ENCODE measurements at places on chromosomes 1 and 21.

DNA sequence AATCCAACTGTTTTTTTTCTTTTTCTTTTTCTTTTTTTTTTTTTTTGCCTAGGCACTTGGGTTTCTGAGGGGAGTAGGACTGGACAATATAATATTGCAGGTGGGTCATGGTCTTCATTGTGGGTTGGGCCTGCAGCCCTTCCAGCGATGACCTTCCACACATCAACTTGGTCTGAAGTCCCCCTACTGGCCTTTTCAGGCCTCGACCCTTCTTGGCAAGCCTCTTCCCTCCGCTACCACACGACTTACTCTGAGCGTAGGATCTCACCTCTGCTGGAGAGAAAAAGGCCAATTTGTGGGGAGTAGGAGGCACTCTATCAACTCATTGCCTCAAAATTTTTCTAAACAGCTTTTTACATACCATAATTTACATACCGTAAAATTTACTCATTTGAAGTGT is 51.1 kb upstream of the GRIK3 start:
- no peak overlapping the region for H3K4me3 ChIP-seq
- H3K27me3 ChIP-seq = no peaks in the 10 kb centered on the region
- DNase-seq = no peak
- no peaks in the 10 kb centered on the region for H3K4me1 ChIP-seq
- H3K36me3 ChIP-seq = no peaks in the 10 kb centered on the region
- H3K27ac ChIP-seq = no peak overlapping the region

DNA sequence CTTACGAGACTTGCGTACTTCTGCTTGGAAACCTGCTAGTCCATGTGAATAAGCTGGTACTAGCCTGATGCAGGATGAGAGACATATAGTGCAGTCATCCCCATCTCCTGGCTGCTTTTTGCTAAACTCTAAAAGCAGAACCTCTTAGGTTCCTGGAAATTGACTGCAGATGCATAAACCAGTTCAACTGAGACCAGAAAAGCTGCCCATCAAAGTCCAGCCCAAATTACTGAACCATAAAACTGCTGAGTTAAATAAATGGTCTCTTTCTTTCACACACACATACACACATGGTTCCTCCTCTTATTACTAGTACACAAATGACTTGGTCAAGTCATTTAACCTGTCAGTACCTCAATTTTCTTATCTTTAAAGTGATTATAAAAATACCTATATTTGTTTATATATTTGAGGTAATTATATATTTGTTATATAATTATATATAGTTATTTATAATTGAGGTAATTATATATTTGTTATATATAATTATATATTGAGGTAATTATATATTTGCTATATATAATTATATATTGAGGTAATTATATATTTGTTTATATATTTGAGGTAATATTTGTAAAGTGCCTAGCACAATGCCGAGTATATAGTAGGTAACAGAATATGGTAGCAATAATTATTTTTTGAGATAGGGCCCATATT is 25.2 kb upstream of the RABGAP1L start:
- H3K4me1 ChIP-seq = no peaks in the 10 kb centered on the region
- H3K36me3 ChIP-seq = no peaks in the 10 kb centered on the region
- DNase-seq = no peak

- H3K4me1 ChIP-seq = no peaks in the 10 kb centered on the region
- no peaks in the 10 kb centered on the region for H3K27me3 ChIP-seq
- H3K4me3 ChIP-seq = no peak overlapping the region
- no peaks in the 10 kb centered on the region for H3K36me3 ChIP-seq
- H3K27ac ChIP-seq = no peak overlapping the region
These were observed 182.3 kb downstream of the FCRL5 start for GRCh38 chr1:157369808-157370521.

- H3K27ac ChIP-seq = no peak overlapping the region
- no peaks in the 10 kb centered on the region for H3K36me3 ChIP-seq
- no peaks in the 10 kb centered on the region for H3K4me1 ChIP-seq
- H3K4me3 ChIP-seq = no peak overlapping the region
- DNase-seq = no peak
These were observed 37.8 kb downstream of the PYHIN1 start for GRCh38 chr1:158969166-158969565.

DNA sequence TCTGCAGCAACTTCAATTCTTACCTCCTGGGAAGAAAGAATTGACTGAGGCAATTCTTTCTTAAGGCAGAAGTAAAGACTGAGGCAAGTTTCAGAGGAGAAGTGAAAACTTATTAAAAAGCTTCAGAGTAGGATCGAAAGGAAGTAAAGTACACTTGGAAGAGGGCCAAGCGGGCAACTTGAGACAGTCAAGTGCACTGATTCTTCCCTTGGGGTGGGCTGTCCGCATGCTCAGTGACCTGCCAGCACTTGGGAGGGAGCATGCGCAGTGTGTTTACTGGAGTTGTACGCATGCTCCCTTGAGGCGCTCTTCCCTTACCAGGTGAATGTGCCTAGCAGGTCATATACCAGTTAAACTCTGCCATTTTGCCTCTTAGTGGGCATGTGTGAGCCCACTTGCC is 55.3 kb upstream of the NBPF3 start:
- H3K27me3 ChIP-seq = no peaks in the 10 kb centered on the region
- DNase-seq = no peak
- H3K4me3 ChIP-seq = no peak overlapping the region
- H3K4me1 ChIP-seq = no peaks in the 10 kb centered on the region
- H3K36me3 ChIP-seq = no peaks in the 10 kb centered on the region
- no peak overlapping the region for H3K27ac ChIP-seq

- no peaks in the 10 kb centered on the region for H3K36me3 ChIP-seq
- H3K4me1 ChIP-seq = no peaks in the 10 kb centered on the region
- DNase-seq = no peak
- no peak overlapping the region for H3K4me3 ChIP-seq
- no peak overlapping the region for H3K27ac ChIP-seq
These were observed 157.9 kb upstream of the CTTNBP2NL start for GRCh38 chr1:112237983-112238545.

GRCh38 chr1:11799099-11799498 is 6.7 kb downstream of the MTHFR start:
- H3K4me1 ChIP-seq = peaks cover 66% of the 10 kb centered on the region
- no peak for DNase-seq
- peak overlapping the region; percentile 92 for H3K27ac ChIP-seq
- H3K27me3 ChIP-seq = no peaks in the 10 kb centered on the region
- H3K36me3 ChIP-seq = peaks cover 36% of the 10 kb centered on the region

DNA sequence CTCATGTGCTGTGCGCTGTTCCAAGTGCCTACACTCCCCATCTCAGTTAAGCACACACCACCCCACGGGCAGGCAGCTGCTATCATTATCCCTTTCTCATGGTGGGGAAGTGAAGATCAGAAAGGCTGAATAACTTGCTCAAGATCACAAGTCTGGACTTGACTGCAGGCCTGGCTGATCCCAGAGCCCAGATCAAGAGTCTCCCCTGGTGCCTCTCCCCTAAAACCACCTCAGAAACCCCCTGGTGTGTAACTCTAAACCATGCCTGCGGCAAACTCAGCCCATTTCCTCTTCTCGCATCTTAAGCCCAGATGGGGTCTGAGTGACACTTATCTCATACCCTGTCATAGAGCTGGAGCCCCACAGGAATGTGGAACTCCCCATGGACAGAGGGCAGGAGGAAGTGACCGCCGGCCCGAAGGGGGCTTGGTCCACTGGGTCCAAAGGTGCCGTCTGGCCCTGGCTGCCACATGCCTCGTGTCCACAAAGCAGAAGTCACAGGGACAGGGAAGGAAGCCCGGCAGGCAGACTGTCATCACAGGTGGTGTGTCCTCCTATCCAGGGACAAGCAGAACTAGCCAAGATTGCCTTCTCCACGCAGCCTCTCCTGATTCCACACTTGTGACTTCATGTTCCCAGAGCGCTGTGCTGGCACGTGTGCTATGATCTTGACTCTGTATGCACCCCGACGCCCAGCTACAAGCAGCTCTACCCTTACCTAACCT is 92.1 kb downstream of the SYF2 start:
- no peaks in the 10 kb centered on the region for H3K36me3 ChIP-seq
- no peaks in the 10 kb centered on the region for H3K4me1 ChIP-seq
- H3K4me3 ChIP-seq = no peak overlapping the region
- no peak for DNase-seq
- no peaks in the 10 kb centered on the region for H3K27me3 ChIP-seq

DNA sequence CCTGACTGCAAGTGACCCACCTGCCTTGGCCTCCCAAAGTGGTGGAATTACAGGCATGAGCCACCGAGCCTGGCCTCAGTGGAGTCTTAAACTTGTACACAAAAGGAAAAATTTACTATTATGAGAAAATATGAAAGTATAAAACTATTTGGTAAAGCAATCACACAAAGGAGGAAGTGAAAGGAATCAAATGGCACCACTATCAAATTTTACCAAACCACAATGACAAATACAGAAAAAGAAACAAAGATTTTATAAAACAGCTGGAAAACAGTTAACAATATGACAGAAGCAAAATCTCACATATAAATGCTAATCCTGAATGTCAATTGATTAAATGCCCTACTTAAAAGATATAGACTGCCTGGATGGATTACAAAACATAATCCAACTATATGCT is 42.1 kb upstream of the NEGR1 start:
- no peaks in the 10 kb centered on the region for H3K27me3 ChIP-seq
- no peak overlapping the region for H3K4me3 ChIP-seq
- DNase-seq = no peak

- no peak overlapping the region for H3K4me3 ChIP-seq
- DNase-seq = no peak
- no peaks in the 10 kb centered on the region for H3K36me3 ChIP-seq
- H3K4me1 ChIP-seq = no peaks in the 10 kb centered on the region
- no peak overlapping the region for H3K27ac ChIP-seq
These were observed 10.3 kb downstream of the CHAF1B start for GRCh38 chr21:36395353-36396111.

DNA sequence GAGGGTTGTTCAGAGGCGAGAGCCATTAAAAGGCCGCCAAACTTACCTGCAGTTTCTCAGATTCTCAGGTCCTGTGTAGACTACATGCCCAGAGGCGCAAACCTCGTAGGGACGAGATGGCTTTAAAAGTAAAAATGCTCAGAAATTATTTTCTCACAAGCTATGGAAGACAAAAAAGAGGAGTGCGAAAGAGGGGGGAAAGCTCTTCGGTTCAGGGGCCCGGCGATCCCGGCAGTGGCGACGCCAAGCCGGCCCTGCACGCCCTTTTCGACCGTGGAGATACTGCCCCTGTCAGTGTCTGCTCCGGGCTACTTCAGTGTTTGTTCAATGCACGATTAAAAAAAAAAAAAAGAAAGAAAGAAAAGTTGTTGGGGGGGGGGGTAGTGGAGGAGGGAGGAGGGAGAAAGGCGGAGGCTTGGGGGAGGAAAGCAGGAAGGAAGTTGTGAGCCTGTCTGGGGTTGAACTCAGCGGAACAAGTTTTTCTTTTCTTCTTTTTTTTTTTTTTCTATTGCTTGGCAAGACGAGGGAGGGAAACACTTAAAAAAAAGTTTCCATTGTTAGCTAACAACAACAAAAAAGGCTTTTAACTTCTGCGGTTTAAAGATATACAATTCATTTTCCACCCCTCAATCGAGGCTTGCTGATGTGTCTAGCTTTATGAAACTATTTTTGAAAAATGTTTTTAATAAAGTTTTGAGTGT is at the start of gene ITPKB:
Gene ITPKB, minus strand, starts transcription at position 288 of the 701 bp plus-strand sequence. CDS start 1,824 bp downstream, outside the sequence.
- H3K27me3 ChIP-seq = no peaks in the 10 kb centered on the region
- no peaks in the 10 kb centered on the region for H3K36me3 ChIP-seq
- H3K27ac ChIP-seq = peak within 1 kb of the TSS; percentile 87
- DNase-seq = no peak
- H3K4me1 ChIP-seq = peaks cover 24% of the 10 kb centered on the region

- no peaks in the 10 kb centered on the region for H3K36me3 ChIP-seq
- DNase-seq = no peak
- no peak overlapping the region for H3K27ac ChIP-seq
- H3K27me3 ChIP-seq = peaks cover 4% of the 10 kb centered on the region
- H3K4me3 ChIP-seq = no peak overlapping the region
These were observed 3.4 kb upstream of the PADI2 start for GRCh38 chr1:17122521-17123164.

GRCh38 chr1:164716992-164717703 is 158.2 kb downstream of the PBX1 start:
- H3K4me3 ChIP-seq = no peak overlapping the region
- no peak overlapping the region for H3K27ac ChIP-seq
- H3K27me3 ChIP-seq = no peaks in the 10 kb centered on the region
- H3K36me3 ChIP-seq = no peaks in the 10 kb centered on the region
- H3K4me1 ChIP-seq = peaks cover 21% of the 10 kb centered on the region

GRCh38 chr1:107690491-107690890 is 274.5 kb downstream of the VAV3 start:
- H3K27me3 ChIP-seq = no peaks in the 10 kb centered on the region
- no peak overlapping the region for H3K4me3 ChIP-seq
- no peak for DNase-seq
- H3K4me1 ChIP-seq = no peaks in the 10 kb centered on the region

- no peak overlapping the region for H3K27ac ChIP-seq
- H3K4me3 ChIP-seq = no peak overlapping the region
- DNase-seq = no peak
These were observed 117.4 kb downstream of the AKT3 start for GRCh38 chr1:243732637-243733036.

DNA sequence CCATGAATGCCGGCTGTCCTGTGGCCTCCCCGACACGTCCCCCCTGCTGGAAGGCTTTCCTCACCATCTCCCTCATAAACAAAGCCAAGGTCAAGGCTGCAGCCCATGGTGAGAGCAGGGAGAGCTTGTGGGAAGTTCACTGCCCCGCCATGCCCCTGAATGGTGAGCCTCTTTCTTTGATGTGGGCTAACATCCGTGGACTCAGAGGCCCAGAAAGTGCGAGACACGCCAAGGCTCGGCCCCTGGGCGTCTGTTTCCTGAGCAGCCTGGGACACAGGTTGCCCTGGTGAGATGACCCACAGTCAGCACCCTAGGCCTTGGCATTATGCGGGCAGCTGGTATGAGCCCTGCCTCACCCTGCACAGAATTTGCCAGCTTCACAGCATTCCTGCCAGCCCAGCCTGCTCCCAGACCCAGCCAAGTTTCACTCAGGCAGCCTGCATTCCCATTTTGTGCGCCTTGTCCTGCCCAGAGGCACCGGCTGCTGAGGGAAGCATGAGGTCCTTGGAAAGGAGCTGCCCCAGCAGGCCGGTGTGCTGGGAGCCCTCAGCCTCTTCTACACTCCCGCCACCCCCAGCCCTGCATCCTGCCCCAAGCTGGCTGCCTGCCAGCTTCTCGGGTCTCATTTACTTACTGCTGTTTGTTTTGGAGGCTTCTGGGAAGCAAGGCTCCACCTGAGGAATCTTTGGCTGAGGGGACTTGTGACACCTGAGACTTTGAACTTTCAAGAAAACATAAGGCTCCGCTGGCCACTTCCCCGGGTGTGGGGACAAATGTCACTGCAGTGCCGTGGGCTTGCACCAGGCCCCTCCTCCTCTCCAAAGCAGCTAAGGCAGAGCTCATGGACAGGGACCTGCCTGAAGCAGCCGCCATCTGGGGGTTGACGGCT is 31.9 kb downstream of the NEK2 start:
- H3K4me1 ChIP-seq = peaks cover 18% of the 10 kb centered on the region
- H3K4me3 ChIP-seq = peak overlapping the region; percentile 34
- H3K36me3 ChIP-seq = no peaks in the 10 kb centered on the region
- peak overlapping the region; percentile 79 for H3K27ac ChIP-seq

GRCh38 chr1:248793592-248793991 is 32.1 kb downstream of the SH3BP5L start:
- H3K4me3 ChIP-seq = no peak overlapping the region
- no peaks in the 10 kb centered on the region for H3K27me3 ChIP-seq
- H3K27ac ChIP-seq = no peak overlapping the region
- no peaks in the 10 kb centered on the region for H3K36me3 ChIP-seq

- no peak overlapping the region for H3K4me3 ChIP-seq
- H3K4me1 ChIP-seq = no peaks in the 10 kb centered on the region
- H3K27me3 ChIP-seq = no peaks in the 10 kb centered on the region
- H3K27ac ChIP-seq = no peak overlapping the region
- H3K36me3 ChIP-seq = peaks cover 8% of the 10 kb centered on the region
These were observed 90.8 kb downstream of the ZP4 start for GRCh38 chr1:237799762-237800474.

Data from thoracic aorta (tissue), 2 donors.